Left renal pelvis (tissue), 4 donors: ENCODE measurements at places on chromosomes 3 and 15. TPM values are rescaled to one million over a fixed set of nuclear protein-coding genes. Genes with fewer than 3 reads are reported as not detected.

The CRYGS gene
- polyA plus RNA-seq, result 3.4 TPM

The COL8A1 gene
- polyA plus RNA-seq, result 8.6 TPM

The PCSK6 gene
- 6.5 TPM for polyA plus RNA-seq

The COLQ gene
- polyA plus RNA-seq, result 6.1 TPM

The GHRL gene
- 4.5 TPM for polyA plus RNA-seq

- DNase-seq, result no peak
Observed at GRCh38 chr3:155462672-155463071, 169.2 kb upstream of the STRIT1 start.

GRCh38 chr3:46709721-46710120, 7.9 kb downstream of the PRSS50 start:
- no peak for DNase-seq

DNA sequence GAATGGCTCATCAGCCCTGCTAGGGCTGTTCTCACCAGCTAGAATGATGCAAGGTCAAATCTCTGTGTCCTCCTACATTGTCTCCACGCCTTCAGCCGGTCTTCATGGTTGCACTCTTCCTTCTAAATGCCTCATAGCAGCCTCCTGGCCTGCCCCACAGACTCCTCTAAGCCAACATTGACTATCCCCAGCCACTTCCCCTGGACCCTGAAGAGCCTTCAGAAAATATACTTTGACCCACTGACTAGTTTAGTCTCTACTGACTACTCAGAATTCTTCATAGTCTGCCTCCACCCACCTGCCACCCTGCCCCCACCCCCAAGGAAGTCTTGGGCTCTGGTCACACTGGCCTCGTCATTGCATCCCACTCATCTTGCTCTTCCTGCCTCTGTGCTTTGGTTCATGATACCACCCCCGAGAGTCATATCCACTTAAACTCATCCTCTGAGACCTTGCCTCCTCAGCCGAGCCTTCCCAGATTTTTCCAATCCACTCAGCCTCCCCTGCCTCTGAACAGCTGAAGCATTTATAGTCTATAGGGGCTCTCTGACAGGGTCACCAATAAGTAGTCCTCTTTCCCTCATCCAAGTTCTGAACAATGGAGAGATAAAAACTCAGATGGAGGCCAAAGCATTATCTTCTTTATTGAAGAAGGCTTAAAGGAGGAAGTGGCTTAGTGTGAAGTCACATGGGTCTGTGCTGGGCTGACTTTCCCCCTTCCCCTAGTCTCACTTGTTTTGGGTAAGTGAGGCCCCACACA, 9.5 kb upstream of the DOCK3 start:
- no peak for DNase-seq

GRCh38 chr15:57003418-57003817, 85.0 kb downstream of the TCF12 start:
- no peak for DNase-seq

DNA sequence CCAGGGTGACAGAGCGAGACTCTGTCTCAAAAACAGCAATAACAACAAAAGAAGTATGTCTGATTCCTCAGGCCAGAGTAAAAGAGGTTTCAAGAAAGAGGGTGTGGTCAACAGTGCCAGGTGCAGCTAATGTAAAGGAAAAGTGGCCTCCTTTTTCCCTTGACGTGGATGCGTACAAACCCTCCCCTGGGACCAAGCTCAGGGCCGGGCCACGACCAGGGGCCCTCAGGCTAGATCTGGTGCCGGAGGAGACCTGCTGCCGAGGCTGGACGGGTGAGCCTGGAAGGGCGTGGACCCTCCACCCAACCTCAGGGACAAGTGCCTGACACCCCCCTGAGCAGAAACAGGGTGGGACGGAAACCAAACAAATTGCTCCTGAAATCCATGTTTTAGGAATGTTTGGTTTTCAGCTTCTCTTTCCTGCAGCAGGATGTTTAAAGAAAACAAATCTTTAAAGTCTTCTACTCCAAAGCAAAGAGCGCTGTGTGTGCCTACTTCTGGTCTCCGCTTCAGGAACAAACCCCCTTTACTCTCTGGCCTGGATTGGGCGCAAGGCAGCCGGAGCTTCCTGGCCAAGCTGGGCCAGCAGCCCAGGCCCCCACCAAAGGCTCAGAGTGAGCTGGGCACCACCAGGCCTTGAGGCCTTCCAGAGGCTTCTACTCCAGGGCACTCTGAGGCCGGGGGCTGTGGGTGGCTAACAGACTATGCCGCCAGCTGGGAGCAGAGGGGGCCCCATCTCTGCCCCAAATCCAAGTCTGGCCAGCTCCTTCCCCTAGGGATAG, 21.4 kb downstream of the ZDHHC19 start:
- DNase-seq, result no peak

- DNase-seq, result no peak
Observed at GRCh38 chr3:97765336-97765735, 778 bp downstream of the ARL6 start.

DNA sequence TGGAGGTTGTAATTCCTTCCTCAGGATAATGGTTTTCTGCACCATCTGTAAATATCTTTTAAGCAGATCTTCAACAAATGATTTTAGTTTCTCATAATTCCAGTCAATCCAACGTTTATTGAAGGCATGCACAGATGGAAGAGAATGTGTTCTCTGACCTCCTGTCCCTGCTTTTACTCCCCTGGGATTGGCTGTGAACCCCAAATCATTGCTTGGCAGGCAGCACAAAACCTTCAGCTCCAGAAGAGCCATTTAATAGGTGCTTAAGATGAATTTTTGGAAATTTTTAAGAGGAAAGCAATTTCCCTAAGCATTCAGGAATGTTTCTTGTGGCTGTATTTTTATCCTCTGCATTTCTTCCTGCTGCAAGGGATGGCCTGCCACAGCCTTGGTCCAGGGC, 25.5 kb upstream of the THSD4 start:
- DNase-seq, result no peak
